ENCODE measurements at places on chromosomes 4 and X.
A peak's percentile ranks its signal among the peaks of the same experiment; 100 is the strongest.

- DNase-seq: no peak
Observed at GRCh38 chr4:7435471-7436061, 836 bp upstream of the PSAPL1 start.

DNA sequence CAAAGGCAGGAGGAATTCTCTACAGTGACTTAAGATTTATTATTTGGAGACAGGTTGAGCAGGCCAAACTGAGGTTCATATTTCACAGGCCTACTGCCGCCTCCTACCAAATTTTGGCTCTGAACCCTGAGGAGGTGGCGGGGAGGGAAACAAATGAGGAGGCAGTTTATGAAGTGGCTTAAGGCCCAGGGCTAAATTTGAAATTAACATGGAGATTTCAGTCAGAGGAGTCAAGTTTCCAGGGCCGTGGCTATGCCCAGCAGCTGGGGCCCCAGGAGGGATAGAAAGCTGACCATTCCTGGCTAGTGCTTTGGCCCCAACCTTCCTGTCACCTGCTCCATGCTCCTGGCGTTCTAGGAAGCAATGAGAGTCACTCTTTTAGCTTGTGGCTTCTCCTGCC lies 73.4 kb upstream of the ARHGAP36 start:
- no peak for DNase-seq

DNA sequence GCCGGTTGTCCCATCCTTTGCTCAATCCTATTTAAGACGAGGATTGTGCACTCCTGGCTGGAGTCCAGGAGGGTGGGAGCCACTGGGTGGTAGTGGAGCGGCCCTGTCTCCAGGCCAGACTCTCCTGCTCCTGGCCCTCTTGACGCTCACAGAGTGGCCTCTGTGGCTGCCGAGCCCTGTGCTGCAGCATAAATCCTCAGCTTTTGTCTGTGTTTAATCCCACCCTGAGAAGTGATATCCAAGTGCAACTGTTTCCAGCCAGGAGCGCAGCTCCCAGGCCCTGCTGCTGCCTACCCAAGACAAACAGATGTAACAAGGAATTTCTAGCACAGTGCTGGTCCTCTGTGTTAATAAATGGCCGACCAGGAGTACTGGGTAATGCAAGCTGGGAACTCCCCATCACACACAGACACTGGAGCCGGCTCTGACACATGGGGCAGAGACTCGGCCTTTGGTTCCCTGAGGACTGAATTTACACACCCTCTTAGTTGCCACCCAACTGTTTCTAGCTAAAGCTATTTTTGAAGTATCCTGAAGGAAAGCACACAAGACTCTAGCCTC lies 85.3 kb downstream of the GATB start:
- no peak for DNase-seq

GRCh38 chr4:78310740-78311115 lies 240.8 kb upstream of the ANXA3 start:
- DNase-seq: no peak

DNA sequence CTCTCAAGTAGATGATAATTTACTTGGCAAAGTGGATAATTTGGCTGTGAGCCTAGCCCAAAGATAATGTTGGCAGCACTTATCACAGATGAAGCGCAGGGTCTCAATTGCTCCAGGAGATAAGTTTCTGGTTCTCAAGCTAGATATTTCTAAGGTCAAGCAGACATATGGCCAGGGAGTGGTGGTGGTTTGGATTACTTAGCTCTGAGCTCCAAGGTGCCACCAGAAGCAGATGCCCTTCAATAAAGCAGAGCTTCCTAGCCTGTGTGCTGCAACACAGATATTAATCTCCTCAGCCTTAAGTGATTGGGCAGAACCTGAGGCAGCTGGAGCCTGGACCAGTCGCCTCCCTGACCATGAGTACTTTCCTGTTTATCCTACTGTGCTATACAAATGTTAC lies 79.2 kb upstream of the NALF2 start:
- no peak for DNase-seq

DNA sequence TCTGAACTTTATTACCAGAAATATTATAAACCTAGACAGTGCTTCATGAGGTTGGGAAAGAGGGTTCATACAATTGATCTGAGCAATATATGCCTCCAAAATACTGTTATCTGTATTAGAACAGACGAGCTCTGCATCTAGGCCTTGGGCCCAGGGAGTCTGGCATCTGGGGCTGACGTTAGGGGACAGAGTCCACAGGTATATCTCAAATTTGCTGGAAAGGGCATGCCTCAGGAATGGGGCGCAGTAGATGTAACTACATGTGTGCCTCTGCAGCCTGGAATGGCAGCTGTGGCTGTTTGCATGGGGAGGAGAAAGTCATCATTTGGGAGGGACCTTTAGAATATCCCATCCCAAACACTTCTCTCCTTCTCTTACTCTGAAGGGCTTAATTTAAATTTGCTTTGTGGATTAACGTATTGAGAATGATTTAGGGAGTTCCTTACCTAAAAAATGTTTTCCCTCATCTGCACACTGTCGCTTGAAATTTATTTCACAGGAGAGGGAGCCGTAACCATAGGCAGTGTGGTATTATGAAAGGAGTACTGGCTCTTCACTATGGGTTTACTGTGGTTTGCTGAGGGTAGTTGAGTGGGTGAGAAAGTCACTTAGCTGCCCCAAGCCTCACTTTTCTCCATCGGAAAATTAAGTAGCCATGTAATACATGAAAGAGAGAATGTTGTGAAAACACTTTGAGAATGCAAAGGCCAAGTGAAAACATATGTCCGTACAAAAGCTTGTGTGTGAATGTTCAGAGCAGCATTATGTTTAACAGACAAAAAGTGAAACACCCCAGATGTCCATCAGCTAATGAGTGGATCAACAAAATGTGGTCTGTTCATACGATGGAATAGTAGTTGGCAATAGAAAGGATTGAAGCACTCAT lies 5.9 kb downstream of the ADD1 start:
- no peak for DNase-seq

- DNase-seq: no peak
Observed at GRCh38 chrX:1283741-1284140, 15.1 kb downstream of the CSF2RA start.

DNA sequence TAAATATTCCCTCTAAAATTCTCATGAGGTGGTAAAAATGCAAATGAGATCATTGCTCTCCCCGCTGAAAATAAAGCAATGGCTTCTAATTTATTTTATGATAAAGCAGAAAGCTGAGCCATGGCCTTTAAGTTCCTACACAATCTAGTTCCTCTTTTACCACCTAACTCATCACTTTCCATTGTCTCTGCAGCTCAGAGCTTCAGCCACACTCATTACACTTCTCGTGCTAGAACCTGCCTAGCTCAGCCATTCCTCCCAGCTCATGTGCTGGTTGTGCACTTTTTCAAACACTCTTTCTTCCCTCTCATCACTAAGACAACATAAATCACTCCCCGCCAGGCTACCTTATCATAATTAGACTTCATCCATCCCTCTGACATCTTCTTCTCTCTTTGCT lies 1112.1 kb upstream of the PRKX start:
- no peak for DNase-seq

DNA sequence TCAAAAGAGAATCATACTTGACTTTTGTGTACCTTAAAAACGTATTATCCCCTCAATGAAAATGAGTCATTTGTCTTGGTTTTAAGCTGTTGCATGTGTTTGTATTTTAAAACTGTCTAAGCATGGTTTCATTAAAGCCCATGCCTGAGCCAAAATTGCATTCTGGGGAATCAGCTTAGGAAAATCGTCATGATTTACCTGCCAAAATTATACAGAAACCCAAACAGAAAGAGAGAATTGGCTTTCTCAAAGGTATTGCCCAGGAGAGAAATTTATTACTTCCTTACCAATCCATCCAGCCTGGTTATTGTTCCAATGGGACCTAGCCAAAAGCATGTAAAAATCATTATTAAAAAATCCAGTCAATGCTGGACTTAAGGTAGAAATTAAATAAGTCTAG lies 37.6 kb downstream of the GPR174 start:
- no peak for DNase-seq

DNA sequence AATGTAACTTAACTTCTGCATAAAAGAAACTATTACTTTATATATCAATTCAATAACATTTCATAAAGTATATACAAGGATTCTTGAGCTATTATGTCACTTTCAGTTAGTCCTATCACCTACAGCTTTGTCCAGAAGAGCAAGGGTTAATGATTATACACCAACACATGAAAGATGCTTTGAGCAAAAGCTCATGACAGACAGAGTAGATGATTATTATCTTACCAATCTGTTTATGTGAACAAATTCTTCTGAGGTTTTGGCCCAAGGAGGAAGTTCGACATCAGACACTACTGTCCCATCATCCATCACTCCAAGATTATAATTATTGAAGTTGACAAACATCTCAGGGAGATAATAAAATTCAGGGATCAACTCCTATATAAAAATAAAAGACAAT lies 166.7 kb upstream of the MAB21L2 start:
- DNase-seq: no peak

GRCh38 chr4:118081434-118081833 lies 47.1 kb downstream of the NDST3 start:
- DNase-seq: no peak

- DNase-seq: no peak
Observed at GRCh38 chrX:54496517-54496852, 451 bp upstream of the FGD1 start.

- peak; percentile 26 for DNase-seq
Observed at GRCh38 chr4:26319949-26320537, 771 bp upstream of the RBPJ start.

- no peak for DNase-seq
Observed at GRCh38 chrX:112751076-112751475, 71.3 kb upstream of the LHFPL1 start.

DNA sequence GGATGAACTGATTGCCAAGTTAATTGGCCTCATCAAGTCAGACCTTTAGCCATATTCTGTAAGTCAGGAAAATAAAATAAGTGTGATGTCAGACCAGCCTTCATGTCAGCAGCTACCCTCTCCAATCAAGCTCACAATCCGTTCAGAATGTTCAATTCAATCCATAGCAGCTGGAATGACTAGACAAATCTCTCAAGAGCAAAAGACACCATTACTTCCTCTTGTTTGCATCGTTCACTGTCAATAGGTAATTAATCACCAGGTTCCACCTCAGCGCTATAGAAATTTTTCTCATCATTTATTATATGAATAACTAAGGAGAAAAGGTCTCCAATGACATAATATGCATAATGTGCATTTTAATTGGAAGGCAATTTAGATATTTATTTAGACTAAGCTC lies 321.0 kb upstream of the GRIA3 start:
- no peak for DNase-seq

DNA sequence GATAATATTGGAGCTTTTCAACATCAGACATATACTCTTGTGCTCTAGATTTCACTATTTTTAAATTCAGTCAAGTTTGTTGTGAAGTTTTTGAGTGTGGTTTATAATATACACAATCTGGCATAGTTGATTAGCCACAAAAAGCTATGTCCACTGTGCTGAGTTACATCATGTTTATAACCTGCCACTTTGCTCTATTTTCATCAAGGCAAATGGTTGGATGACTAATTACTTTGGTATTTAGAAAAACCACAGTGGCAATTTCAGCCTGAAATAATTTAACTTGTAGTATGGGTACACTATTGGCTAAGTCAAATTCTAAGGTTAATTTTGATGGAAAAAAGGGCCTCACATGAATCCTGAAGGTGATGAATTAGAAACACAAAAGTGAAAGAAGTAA lies 262.6 kb downstream of the C4orf33 start:
- DNase-seq: no peak

DNA sequence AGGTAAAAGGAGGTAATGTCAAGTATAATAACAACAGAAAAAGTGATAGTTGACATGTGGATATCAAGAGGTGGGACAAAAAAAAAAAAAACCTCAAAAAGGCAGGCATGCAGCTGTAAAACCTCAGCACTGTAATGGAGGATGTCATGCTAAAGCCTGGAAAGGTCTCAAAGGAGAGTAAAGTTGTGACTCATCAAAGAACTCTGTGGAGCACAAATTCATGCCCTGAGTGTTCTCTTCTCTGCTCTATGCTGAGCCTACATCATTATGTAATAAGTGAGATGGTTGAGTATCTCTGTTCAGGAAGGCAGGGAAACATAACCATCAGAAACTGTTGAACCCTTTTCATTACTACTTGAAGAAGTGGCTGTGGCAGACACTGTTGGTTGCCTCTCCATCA lies 597.8 kb downstream of the BCOR start:
- DNase-seq: no peak

GRCh38 chr4:17142232-17142711 lies 243.8 kb upstream of the LDB2 start:
- no peak for DNase-seq

- no peak for DNase-seq
Observed at GRCh38 chr4:27096142-27096824, 235.6 kb downstream of the STIM2 start.

GRCh38 chr4:189124149-189124758 lies 816.4 kb upstream of the FRG1 start:
- DNase-seq: no peak

- no peak for DNase-seq
Observed at GRCh38 chr4:21366312-21366711, 582.3 kb downstream of the KCNIP4 start.

- no peak for DNase-seq
Observed at GRCh38 chr4:185716577-185717376, 95.2 kb downstream of the SORBS2 start.

- DNase-seq: no peak
Observed at GRCh38 chrX:22136711-22137110, 104.6 kb downstream of the PHEX start.

DNA sequence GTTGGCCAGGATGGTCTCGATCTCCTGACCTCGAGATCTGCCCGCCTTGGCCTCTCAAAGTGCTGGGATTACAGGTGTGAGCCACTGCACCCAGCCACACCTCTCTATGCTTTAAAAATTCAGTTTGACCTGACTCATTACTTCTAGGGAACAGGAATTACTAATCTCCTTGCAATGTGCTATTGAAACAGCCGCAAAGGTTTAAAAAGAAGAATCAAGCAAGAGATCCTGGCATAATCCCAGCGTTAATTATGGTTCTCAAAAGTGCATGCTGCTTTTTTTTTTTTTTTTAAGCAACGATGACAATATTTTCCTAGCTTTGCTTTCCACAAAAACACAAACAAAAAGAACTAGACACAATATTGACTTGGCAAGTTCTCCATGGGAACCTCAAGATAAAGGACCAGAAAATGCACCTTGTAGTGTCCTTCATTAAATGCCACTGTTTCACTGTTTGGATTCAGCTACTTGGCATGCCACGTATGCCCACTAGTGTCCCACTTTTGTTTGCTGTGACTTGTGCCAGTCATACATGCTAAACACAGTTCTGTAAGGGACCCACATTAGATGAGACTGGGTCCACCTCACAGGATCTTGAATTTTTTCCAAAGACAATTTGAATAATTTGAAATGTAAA lies 112.6 kb upstream of the PPARGC1A start:
- no peak for DNase-seq

GRCh38 chr4:81827577-81828202 lies 356.0 kb upstream of the RASGEF1B start:
- DNase-seq: no peak

- no peak for DNase-seq
Observed at GRCh38 chrX:120840827-120841226, 34.8 kb downstream of the CT47B1 start.

DNA sequence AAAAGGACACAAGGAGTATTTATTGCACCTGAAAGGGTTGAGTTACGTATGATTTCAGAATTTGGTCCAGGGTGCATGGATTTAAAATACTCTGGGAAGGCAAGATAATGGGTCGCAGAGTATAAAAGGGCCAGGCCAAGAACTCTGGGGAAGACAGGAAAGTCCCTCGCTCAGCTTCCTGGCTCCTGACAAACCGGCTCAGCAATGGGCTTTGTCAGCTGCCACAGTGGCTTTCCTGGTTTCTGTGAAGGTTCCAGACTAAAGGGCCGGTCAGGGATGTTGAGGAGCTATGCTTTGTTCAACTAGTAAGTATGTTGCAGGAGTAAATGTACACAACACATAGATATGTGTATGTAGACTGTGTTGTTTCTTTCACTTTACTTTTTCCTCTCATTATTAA lies 154.4 kb upstream of the ETNPPL start:
- DNase-seq: no peak

Measured in CD4-positive, alpha-beta T cell treated with Interleukin-6 at 100 ng/mL for 8 hours (primary cell).